LNCaP clone FGC (cell line): ENCODE measurements at places on chromosomes 7 and 10.

- no peak for DNase-seq
Observed at GRCh38 chr7:70695795-70696083, 436.2 kb upstream of the GALNT17 start.

GRCh38 chr10:113055458-113055857 is 105.4 kb downstream of the TCF7L2 start:
- DNase-seq, result no peak

DNA sequence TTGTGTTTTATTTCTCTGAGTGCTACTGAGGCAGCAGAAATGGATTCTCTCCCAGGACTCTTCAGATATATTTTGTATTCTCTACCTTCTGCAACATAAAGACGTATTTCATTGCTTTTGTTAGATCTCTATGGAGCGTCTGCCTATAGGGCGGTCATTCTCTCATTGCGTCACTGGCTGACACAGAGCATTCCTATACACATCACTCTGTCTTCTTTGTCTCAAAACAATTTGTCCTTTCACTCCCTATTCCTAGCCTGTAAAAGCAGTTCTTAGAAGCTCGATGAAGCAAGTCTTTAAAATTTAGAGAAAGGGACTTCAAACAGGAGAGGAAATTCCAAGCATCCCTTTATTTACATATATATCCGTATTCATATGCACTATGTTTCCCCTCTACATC is 120.6 kb downstream of the CPED1 start:
- DNase-seq, result no peak

- no peak for DNase-seq
Observed at GRCh38 chr7:81264116-81264515, 345.3 kb upstream of the SEMA3C start.
